ENCODE measurements at places on chromosomes 7 and 10.

DNA sequence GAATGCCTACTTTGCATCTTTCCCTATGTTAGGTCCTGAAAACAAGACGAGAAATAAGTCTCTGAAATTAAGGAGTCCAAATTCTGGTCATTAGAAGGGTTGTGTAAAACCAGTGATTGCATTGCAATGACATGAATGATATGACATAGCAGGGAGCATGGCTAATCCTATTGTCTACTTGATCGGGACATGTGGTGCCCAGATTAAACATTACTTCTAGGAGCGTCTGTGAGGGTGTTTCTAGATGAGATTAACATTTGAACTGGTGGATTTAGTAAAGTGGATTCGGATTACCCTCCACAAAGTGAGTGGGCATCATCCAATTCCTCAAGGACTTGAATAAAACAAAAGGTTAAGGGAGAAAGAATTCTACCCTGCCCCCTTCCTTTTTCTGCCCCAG, 434.9 kb upstream of the KLF6 start:
- no peak for DNase-seq

GRCh38 chr7:35463176-35463700, 209.3 kb upstream of the TBX20 start:
- DNase-seq, result no peak

DNA sequence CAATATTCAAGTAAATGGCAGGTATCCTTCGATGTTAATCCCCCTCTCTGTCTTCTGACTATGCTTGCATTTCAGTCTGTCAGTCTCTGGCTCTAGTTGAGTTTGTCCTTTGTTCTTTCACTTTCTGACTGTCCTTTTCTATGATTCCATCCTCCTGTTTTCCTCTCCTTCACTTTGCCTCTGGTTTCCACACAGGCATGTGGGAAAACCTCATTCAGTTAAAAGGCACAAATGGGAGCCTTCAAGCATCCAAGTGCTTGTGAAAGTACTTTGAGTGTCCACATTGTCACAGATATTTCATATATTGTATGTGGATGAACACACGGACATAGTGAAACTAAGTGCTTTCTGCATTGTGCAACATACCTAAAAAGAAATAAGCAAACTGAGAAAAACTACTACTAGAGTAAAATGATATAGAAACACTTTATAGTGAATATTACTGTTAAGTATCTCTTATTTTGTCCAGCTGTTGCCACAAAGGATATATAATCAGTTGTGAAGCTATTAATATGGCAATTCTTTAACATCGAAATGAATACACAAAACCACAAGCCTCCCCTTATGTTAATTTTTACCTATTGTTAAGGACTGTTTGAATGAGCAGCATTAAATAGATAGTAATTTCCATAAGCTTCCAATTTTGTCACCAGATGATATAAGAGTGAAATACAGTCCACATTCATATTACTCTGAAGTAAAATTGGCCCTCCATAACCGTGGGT, 71.7 kb downstream of the NRBF2 start:
- DNase-seq, result no peak

GRCh38 chr7:137717045-137717444, 129.7 kb downstream of the DGKI start:
- no peak for DNase-seq

DNA sequence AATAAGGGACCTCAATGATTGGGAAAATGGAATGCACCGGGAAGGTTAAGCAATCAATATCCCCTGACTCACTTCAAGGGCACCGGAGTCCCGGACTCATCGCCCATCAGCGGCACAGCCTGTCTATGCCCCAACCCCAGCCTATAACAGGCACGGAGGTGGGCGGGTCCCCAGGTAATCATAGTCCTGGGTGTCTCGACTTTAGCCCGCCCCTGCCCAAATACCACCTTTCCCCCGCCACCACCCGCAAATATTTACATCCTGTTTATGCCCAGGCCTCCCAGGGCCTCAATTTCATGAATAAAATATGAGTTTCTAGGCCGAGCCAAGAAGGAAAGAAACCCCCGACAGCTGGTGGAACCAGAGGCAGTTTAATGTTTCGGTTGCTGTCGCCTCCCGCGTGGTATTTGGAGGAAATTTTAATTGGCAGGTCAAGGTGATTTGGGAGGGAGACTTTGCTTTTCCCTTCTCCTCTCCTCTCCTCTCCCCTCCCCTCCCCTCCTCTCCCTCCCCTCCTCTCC, 15.6 kb upstream of the RFC2 start:
- DNase-seq, result peak; percentile 53

- peak; percentile 53 for DNase-seq
Measured at GRCh38 chr7:102404005-102404861, 8.1 kb downstream of the PRKRIP1 start.

DNA sequence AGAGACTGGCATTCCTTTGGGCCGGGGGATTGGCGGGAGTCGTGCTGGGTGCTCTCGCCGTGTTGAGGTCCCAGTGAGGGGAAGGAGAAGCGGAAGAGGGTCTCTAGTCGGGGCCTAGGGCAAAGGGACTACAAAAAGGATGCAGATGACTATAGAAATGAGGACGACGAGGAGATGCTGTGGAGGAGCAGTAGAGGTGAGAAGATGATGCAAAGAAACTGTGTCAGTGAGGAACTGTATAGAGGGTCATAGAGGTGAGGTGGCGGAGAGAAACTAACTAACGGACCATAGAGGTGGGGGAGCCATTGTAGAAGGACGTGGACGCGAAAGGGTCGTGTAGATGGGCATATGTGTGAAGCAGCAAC, 324 bp downstream of the TWNK start:
- no peak for DNase-seq

All from iris pigment epithelial cell (primary cell).